ENCODE measurements at places on chromosomes 6 and 20.
A peak's percentile ranks its signal among the peaks of the same experiment; 100 is the strongest.

DNA sequence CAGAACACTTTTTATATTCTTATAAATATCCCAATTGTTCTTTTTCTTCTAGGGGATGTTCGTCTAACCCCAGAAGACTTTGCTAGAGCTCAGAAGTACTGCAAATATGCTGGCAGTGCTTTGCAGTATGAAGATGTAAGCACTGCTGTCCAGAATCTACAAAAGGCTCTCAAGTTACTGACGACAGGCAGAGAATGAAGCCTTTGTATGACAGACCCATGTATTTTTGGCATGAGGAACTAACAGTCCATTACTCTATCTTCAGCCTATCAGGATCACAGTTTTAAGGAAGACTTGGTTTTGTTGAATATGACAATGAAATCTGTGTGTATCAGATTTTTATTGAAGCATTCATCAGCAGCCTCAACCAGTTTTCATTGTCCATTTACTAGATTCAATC, 71.4 kb downstream of the VTA1 start:
- DNase-seq: no peak

GRCh38 chr6:118869894-118870589, 23.9 kb upstream of the ASF1A start:
- no peak for DNase-seq

DNA sequence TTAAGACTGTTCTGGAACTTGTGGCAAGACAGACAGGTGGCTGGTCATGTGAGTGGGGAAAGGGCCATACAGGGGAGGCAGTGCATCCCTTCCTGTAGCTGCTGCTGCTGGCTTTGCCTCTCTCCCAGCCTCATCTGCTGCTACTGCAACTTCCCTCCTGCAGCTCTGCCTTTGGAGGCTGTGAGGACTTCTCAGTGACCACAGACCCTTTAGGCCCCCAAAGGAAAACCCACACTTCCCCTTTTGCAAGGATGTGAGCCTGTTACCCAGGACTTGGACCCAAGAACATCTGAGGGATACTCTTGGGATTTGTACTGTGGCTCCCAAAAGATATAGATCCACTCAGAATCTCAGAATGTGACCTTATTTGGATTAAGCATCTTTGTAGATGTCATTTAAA, 91.0 kb downstream of the TMEM170B start:
- DNase-seq: no peak

DNA sequence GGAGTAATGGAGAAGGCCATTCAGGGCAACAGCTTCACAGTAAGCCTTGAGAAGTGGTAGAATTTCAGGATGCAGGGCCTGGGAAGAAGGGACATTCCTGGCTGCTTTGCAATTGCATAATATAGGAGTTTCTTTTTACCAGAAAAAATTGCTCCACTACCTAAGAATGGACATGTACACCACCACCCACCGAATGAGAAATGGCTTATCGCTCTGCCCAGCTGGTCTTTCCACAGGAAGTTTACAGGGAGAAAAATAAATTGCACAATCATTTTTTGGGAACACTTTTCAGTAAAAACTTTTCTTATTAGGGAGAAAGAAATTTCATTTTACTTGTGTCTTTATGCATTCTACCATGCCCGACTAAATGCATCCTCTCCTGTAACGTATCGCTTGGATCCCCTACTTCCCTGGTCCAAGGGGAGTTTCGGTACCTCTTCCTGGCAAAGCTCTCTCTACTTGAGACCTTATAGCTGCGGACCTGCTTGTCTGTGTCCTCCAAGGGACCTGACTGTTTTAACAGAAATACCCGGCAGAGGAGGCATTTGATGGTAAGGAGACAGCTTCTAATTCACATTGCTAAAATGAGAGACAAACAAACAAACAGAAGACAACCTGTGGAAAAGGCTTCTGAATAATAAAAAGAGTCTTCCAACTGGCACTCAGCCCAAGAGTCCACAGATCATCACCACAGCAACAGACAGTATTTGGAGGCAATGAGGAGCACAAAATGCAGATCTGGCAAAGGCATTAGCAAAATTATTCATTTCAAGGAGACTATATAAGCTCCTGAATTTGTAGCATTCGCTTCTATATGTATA, 54.2 kb downstream of the MAP3K5 start:
- peak; percentile 10 for DNase-seq

DNA sequence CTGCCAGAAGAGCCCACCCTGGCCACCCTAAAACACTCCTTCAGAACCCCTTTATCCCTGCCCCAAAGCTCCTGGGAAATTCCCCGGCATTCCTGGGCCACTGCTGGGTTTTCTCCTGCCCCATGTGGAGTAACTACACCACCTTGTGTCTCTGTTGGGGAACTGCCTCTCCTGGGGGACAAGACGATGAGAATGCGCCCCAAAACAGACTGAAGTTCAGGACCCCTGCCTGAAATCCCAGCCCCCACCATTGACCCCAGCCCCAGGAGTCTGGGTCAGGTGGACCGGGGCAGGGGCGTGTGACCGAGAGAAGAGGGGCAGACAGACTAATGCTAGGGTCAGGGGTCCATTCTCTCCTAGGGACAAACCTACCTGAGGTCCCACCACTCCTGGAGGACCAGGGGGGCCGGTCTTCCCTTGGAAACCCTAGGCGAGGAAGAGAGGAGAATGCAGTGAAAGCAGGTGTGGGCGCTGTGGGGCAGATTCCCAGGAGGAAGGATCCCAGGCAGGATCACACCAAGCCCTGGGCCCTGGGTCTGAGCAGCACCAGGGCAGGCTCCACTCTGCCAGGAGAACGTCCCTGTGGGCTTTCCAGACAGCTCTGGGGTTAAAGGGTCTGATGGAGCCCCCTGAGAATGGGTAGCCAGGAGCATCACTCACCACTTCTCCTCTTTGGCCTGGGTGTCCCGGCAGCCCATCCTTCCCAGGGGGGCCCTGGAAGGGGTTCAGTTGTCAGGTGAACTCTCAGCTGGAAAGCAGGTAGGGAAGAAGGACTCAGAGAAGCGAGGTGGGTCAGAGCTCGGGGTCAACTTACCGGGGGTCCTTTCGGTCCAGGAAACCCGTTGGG, 19.4 kb downstream of the COL11A2 start:
- DNase-seq: no peak

DNA sequence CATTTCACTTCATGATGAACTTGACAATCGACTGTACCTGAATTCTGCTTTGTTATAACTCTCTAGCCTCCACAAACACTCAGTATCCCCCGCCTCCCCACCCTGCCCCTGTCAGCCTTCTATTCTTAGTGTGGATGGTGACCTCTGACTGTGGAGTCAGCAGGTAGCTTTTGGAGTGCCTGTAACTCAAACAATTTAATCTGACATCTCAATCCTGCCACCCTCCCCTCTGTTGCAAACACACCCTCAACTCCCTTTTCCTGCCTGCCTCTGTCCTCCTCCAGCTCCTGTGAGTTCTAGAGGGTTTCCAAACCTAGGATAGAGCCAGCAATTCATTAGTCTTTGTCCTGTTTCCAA, 20.3 kb downstream of the DAAM2 start:
- no peak for DNase-seq

- DNase-seq: no peak
Measured at GRCh38 chr20:836190-836589, 2.7 kb downstream of the FAM110A start.

DNA sequence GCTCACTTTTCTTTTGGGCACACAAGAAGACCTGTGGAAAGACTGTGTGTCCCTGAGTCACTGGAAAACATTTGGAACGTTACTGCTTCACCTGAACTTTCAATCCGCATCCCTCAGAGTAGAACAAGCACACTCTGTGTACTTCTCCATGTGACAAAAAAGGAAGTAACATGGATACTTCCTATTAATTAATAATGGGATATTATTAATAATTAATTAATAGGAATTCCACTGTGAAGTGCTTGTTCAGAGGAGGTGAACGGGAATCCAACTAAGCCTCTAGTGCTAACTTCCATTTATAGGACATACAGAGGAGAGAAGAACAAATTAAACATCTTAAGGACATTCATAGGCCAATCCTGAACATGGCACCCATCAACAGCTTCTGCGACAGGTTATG, 407.8 kb downstream of the SYNE1 start:
- no peak for DNase-seq

GRCh38 chr6:56802584-56802983, 152.3 kb upstream of the BEND6 start:
- DNase-seq: peak; percentile 36

DNA sequence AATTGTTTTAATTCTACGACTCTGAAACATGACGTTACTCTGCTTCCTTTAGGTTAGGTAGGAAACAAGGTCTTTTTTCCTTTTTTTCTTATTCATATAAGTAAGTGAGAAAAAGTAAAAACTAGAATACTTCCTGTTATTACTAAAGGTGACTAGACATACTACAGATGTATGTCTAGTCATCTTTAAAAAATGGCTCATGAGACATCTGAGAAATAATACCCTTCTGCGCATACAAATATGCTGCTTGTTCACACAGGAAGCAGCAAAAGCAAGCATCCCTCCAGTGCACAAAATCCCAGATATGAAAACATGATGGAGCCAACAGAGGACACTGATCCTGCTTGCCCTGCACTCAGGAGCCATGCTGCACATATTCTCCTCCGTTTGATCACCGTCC, 699.1 kb downstream of the EPM2A start:
- DNase-seq: no peak

DNA sequence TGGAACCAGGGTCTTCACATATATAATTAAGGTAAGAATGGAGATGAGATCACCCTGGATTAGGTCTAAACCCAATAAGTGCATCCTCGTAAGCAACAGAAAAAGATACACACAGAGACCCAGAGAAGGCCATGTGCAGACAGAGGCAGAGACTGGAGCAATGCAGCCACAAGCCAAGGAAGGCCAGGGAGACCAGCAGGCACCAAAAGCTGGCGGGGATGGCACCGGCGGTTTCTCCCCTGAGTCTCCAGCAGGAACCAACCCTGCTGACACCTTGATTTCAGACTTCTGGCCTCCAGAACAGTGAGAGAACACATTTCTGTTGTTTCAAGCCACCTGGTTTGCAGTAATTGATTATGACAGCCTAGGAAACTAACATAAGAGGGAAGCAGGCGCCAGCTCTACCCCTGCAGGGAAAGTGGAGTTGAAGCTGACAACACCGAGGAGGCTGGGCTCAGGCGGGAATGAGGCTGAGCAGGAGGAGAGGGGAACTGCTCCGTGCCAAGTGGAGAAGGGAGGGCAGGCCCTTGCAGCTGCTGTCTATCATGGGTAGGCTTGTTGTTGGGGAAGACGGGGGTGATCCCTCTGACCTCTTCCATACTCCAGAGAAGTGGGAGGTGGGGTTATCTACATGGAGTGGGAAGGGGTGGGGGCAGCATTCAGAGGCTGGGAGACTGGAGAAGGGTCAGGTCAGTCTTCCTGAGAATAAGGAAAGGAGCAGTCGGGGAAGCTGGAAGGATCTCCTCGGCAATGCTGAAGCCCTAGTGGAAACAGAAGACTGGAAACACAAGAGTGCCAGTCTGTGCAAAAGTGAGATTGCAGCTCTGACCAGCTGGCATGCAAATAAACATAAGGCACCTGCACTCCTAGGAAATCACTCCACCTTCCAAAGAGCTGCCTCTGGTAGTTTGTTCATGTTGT, 72.7 kb downstream of the NFATC2 start:
- peak; percentile 36 for DNase-seq
